ENCODE measurements at places on chromosomes 11 and 22.

DNA sequence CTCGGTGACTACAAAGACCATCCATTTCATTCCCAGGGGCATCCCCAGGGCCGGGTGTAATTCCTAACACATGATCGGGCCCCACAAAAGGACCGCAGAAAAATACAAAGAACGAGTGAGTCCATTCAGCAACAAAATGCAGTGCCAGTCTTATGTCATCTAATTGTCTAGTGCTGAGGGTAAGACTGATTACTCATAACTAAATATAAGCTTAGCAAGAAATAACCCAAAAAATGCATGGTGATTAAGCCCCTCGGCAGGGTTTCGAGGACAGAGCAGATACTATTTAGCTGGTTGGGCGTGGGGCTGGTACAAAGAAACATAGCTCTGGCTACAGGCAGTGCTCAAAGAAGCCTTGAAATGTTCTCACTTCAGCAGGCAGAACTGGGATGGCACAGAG lies 1078.9 kb downstream of the OPCML start:
- no peak for DNase-seq

DNA sequence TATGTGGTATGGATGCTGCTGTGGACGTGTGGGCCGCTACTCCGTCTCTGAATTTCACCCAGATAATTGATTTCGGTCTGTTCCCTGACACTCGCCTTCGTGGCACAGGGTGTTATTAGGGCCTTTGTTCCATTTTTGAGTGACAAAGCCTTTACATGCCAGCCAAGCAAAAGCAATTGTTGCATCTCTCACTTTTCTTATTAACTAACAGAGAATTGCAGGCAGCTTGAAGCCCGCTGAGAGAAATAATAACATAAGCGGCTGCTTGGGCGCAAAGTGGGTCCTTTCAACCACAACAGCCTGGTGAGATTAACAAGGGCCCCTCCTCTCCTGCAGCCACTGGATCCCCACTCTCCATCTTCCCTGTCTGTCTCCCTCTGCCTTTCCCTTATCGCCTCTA lies 449.4 kb downstream of the NTM start:
- DNase-seq = no peak

- DNase-seq = no peak
Observed at GRCh38 chr11:72308226-72309073, 64.5 kb upstream of the PHOX2A start.

DNA sequence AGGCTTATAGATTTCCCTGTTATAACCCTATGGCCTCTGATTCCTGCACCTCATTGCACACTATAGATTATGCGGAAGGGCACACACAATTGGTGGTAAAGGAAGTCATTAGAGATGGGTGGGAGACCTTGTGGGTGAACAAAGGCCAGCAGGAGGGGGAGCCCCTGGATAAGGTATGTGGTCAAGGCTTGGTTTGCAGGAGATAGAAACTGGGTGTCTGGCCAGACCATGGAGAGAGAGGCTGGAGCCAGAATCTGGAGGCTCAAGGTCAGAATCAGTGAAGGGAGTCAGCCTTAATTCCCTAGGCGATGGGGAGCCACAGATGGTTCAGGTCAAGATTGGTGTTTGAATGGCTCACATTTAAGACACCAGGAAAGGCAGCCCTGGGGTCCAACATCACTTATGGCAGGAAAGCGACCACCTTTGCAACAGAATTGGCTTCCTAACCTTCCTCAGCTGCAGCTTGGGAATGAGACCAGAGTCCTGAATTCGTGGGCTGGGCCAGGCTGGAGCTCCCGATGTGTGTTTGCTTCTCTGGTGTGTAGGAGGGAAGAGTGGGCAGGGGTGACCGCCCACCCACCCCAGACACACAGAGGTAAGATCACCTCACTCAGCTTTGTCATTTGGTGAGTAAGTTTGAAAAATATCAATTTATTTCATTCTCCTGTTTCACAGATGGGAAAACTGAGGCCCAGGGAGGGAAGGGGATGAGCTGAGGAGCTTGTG lies 22.7 kb upstream of the SCUBE1 start:
- no peak for DNase-seq

- no peak for DNase-seq
Observed at GRCh38 chr22:28570696-28571373, 108.8 kb downstream of the TTC28 start.

GRCh38 chr11:96306933-96307775 lies 35.8 kb downstream of the MAML2 start:
- peak; percentile 98 for DNase-seq

DNA sequence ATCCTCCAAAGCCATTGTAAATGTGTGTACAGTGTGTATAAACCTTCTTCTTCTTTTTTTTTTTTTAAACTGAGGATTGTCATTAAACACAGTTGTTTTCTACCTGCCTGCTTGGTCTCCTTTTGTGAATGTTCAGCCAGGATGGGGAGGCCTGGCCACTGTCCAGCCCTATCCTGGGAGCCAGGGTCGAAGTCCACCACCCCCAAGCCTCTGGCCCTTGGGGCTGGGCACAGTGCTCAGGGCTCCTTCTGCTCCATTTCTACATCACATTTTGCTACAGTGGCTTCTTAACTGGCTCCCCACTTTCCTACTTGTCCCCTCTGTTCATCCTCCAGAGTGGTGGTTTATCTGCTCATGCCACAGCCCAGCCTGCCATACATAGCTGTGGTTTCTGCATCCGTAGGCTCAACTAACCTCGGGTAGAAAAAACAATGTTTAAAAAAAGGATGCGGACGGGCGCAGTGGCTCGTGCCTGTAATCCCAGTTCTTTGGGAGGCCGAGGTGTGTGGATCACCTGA lies 2.5 kb upstream of the SMARCB1 start:
- DNase-seq = no peak

DNA sequence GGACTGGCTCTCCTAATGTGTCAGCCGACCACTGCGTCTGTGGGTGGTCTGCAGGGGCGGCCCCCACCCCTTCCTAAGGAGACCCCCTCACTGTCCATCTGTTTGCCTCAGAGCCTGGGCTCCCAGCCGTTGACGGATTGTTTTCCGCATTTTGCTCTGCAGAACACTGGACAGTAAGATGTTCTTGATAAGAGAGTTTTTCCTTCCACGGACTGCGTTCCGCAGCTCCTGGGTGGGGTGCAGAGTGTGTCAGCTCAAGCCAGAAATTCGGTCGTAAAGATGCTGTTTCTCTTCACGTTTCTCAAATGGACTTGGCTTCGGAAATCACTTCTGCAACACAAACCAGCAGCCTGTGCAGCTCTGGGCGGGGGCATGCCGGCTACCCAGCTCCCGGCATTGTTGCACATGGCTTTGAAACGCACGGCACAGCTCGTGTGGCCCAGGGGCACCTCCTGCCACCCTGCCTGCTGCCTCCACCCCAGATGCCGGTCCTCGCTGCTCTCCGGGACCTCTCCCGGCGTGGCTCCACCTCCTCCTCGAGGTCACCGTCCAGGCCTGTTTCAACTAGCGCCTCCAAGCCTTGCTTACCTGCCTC lies 2.9 kb upstream of the MRGPRG start:
- no peak for DNase-seq

GRCh38 chr11:48082771-48083170 lies 102.4 kb downstream of the PTPRJ start:
- no peak for DNase-seq

GRCh38 chr11:117005758-117006157 lies 92.5 kb downstream of the SIK3 start:
- no peak for DNase-seq

- no peak for DNase-seq
Observed at GRCh38 chr22:39839917-39840510, 53.5 kb downstream of the ENTHD1 start.

DNA sequence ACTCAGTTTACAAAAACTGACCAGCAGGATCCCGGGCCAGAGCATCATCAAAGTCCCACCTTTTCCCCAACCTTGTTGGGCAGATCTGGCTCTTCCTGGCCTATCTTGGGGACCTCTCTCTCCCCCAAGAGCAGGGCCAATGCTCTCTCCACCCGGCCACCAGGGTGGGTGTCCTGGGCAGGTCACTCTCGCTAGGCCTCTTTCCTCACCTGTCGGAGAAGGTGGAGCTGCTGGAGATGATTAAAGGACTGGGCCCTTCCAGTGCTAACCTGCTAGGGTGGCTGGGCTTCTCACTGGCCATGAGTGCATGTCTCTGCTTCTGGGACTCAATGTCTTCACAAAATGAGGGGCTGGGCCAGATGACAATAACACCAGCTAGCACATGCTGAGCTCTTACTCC lies 2.9 kb upstream of the CAPN5 start:
- no peak for DNase-seq

Data from epithelial cell of proximal tubule (primary cell).